ENCODE measurements at places on chromosomes 1 and 21.

- DNase-seq: no peak
Measured at GRCh38 chr1:28144203-28145135, 32.0 kb downstream of the PTAFR start.

DNA sequence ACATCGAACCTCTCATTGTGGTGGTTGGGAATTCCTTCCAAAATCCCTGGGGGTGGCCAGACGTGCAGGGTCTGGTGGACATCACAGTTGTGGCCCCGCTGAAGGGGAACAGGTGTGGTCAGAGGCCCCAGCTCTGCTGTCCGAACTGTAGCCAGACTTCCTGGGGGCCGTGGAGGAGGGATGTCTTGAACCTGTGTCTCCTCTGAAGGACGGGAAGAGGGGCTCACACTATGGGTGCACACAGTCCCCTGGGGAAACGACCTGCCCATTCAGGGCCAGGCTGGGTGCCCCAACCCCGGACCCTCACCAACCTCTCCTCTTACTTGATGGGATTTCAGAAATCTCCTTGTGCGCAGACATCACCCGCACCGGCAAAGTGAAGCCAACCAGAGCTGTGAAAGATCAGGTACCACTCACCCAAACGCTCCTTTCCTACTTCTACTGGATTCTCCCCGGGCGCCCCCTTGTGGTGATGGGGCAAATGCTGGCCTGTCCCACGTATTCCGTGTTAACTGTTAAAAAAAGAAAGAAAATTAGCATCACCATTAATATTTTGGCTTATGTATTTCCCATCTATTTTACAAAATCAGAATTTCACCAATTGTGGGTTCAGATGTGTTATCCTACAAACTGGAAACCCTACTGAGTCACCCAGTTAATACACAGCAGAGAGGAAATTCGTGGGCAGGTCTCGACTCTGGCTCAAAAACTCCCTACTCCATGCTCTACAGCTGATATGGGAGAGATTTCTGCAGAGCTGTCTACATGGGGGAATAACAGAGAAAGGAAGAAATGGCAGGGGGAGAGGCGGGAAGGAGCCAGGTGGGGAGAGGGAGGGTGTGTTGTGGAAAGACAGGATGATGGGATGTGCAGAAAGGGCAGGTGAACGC, 28.1 kb downstream of the PADI4 start:
- peak; percentile 44 for DNase-seq

DNA sequence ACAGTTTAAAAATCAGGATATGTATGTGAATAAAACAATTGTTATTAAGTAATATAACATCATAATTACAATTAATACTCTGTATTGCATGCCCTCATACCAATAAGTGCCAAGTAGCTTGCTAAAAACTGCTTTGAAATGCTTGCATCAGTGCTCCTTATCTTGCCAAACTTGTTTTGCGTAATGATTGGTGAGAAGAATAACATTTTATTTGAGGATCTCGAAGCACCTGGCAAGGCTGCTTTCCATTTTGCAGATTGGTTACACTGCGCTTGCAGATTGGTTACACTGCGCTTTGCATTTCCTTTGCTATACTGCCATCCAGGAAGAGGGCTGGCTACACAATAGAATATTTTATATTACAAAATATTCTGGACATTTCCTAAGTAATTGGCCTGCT, 1.7 kb upstream of the PBX1 start:
- no peak for DNase-seq

- no peak for DNase-seq
Measured at GRCh38 chr1:173504268-173504667, 27.1 kb downstream of the PRDX6 start.

- DNase-seq: no peak
Measured at GRCh38 chr1:51472359-51472758, 46.7 kb downstream of the EPS15 start.

- DNase-seq: no peak
Measured at GRCh38 chr1:211497489-211498045, 5.6 kb upstream of the RD3 start.

- peak; percentile 93 for DNase-seq
Measured at GRCh38 chr1:109640285-109640865, 15.5 kb upstream of the GSTM4 start.

GRCh38 chr1:21297975-21298374, 7.7 kb upstream of the ECE1 start:
- DNase-seq: peak; percentile 80

DNA sequence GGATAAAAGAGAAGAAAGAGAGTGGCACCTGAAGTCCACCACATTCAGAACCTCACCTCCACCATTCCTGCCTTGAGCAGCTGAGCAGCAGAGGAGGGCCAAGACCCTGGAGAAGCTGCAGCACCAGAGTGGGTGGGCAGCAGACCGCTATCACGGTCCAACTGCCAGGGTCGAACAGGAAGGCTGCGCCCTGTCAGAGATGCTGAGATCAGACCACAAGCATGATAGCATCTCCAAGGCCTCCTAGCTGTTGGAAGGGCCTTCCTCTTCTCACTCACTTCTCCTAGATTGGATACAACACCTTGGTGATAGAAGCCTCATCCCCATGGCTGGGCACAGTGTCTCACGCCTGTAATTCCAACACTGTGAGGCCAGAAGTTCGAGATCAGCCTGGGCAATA, 12.1 kb upstream of the SLC45A3 start:
- no peak for DNase-seq

DNA sequence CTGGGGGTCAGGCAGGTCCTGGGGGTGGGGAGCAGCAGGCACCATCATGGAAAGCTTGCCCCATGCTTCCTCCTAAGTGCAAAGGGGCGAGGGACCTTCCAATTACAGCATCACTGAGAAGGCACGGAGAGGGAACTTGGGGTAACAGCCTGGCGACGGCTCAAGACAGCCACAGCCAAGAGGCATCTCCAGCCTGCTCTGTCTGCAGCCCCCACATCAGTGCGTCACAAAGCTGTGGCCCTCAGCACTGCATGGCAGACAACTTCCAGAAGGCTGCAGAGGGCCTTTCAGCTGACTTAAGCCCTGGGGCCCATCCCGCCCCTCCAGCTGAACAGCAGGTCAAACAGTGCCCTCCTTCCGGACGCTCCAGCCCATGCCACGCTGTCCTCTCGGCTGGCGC, 13.2 kb upstream of the GPR153 start:
- no peak for DNase-seq

GRCh38 chr1:4315202-4315601, 339.2 kb upstream of the AJAP1 start:
- DNase-seq: no peak

DNA sequence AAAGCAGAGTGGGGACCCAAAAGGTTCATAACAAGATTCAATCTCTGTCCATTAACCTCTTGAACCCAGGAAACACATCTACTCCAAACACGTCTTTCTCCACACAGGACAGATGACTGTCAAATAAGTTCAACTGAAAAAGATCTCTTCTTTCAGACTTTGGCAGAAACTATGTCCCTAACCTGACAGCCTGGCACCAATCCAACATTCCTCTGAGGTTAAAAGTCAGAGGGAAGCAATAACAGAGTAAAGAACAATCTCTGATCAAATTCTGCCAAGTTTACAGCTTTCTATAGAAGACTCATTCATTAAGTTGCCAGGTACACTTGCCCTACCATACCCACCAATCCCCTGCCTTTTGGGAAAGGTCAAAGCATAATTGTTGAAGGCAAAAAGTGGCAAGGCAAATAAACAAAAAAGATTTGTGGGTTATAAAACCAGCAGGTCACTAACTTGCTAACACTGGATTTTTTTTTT, 31.9 kb downstream of the OTUD7B start:
- no peak for DNase-seq

- DNase-seq: no peak
Measured at GRCh38 chr1:101183388-101183699, 53.5 kb upstream of the S1PR1 start.

- DNase-seq: no peak
Measured at GRCh38 chr1:234435620-234436019, 43.4 kb downstream of the TARBP1 start.

GRCh38 chr1:210541680-210542358, 213.1 kb downstream of the HHAT start:
- no peak for DNase-seq

DNA sequence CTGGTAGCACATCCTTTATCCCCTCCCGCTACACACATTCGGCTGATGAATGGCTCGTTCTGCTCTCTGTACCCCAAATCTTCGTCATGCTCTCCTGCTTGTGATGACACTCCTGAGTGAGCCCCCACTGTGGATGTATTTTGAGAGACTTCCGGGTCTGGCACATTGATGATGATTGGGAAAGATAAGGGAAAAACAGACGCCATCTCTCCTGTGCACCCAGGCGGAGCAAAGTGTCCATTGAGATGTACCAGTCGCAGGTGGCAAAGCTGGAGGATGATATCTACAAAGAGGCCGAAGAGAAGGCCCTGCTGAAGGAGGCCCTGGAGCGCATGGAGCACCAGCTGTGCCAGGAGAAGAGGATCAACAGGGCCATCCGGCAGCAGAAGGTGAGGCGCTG, 27.9 kb upstream of the EFHD2 start:
- DNase-seq: no peak

DNA sequence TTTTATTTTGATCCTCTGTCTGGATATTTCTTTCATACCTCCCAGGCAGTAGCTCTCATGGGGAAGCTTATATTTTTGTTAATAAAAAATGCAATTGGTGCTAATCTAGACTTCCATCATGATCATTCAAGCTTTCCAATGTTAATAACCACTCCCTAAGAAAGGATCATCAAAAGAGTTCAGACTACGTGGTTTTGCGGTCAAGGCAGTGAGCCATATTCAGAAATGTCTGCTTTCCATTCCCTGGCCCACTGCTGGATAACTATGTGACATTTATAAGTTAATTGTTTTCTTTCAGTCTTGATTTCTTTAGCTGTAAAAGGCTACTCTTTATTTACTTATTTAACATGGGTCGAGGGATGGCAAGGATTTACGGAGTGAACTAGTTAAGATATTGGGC, 414.6 kb downstream of the LMO4 start:
- no peak for DNase-seq

DNA sequence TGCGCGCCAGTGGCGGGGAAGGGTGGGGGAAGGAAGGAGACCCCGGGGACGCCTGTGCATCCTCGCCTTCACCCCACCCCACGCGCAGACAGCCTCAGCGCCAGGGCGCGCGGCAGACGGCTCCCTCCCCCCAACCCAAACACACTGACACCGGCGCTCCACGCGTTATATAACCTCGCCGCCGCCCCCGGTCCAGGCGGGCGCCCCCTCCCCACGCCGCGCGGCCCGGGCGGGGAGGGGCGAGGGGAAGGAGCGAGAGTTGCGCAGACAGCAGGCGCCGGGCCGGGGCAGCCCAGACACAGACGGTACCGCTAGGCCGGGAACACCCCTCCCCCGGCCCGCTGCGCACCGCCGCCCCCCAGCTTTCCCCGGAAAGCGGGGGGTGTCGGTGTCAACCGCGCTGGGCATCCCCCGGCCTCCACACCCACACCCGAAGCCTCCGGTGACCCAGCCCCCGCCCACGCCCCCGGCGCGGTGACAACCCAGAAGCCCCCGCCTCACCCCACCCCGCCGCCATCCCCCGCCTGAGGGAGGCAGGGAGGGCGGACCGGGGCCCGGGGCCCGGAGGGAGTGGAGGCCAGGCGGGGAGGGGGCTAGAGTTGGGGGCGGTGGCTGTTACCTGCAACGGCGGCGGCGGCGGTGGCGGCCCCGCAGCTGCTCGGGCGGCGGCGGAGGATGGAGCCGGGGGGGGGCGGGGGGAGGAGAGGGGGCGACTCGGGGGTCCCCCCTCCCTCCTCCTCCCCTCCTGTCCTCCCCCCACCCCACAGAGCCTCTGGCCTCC, 432 bp downstream of the AKT3 start:
- peak; percentile 81 for DNase-seq

DNA sequence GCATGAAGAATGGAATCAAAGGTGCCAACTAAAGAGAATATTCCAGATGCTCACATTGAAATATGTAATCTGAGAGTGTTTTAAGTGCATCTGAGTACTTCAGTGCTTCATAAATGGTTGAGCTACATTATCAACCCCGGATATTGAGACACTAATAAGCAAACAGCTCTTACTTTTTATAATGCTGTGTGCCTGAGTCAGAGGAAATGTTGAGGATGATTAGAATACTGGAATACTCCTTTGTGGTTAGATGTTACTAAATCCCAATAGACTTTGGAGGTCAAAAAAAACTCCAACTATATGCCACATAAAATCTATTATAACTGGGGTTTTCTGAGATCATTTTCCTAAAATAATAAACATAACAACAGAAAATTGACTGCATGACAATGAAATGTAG, 12.5 kb upstream of the KCNA3 start:
- DNase-seq: no peak

DNA sequence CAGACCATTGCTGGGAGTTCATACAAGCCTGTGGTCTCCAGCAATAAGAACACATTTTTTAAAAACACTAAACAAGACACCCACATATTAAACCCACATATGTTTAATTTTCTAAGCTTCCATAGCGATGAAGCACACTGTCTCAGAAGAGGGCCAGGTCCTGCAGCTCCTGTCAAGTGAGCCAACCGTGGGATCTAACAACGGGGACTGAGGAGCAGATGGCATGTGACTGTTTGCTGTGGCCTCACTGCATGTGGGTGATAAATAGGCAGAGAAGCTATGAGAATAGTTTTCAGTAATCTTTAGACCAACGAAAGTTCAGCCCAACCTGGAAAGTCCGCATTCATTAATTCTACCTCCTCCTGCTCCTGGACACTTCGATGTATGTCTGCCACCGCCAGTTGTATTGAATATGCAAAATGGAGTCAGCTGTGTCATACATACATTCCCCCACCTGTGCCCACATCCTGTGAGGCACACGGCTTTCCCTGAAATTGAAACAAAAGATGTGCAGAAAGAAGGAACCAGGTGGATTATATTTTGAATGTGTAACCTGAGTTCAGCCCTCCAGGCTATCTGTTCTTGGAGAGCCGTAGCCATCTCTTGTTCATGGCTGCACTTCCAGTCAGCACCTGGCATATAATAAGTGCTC, 88.2 kb downstream of the MIS18A start:
- DNase-seq: no peak

DNA sequence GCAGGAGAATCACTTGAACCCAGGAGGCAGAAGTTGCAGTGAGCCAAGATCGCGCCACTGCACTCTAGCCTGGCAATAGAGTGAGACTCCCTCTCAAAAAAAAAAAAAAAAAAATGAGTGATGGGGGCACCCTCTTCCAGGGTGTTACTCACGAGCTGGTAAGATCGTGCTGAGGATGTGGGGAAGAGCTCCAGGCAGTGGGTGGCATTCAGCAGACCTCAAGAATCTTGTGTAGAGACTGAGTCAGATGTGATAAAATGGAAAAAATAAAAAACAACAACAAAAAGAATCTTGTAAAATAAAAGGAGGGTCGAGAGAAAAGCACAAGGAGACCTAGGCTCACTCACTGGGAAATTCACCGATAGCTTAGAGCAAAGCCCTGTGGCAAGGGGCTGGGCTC, 38.5 kb downstream of the EPHA2 start:
- no peak for DNase-seq

Data from right cardiac atrium (tissue), 5 donors.